NCI-H2029 treated with DMSO at 0.1 percent for 48 hours (cell line): ENCODE measurements at places on chromosomes 7 and 10.

DNA sequence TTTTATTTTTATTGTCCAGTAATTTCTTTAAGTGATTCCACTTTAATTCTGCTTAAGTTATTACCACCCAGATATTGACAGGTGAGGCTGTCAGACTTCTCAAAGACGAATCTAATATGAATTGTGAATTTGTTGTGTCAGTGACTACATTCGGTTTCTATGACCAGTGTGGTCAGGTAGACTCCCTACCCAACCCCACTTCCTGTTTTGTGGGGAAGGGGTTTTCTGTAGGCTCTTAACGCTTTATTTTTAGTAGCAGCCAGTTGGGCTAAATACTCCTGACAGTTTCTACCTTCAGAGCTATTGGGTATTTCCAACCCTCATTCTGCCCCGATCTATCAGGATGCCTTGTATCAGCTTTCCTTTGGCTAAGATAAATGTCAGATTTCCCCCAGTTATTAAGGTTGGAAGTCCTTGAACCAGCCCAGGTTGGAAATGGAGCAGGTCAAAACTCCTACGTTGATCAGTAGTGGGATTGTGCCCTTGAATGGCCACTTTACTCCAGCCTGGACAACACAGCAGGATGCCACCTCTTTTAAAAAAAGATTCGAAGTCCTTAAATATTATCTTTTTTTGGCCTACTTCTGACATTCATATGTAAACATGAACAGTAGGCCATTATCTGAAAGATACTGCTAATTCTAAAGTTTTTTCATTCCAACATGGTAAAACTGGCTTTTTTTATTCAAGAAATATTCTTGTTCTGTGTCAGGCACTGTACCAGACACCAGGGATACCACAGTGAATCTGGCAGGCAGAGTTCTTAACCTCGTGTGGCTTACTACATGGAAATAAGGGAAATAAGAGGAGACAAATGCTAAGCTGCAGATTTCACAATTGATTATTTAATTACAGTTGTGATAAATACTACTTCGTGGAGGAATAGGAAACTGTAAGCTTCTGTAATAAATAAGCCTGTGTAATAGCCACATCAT, 133.3 kb upstream of the SAMD8 start:
- DNase-seq, result no peak

DNA sequence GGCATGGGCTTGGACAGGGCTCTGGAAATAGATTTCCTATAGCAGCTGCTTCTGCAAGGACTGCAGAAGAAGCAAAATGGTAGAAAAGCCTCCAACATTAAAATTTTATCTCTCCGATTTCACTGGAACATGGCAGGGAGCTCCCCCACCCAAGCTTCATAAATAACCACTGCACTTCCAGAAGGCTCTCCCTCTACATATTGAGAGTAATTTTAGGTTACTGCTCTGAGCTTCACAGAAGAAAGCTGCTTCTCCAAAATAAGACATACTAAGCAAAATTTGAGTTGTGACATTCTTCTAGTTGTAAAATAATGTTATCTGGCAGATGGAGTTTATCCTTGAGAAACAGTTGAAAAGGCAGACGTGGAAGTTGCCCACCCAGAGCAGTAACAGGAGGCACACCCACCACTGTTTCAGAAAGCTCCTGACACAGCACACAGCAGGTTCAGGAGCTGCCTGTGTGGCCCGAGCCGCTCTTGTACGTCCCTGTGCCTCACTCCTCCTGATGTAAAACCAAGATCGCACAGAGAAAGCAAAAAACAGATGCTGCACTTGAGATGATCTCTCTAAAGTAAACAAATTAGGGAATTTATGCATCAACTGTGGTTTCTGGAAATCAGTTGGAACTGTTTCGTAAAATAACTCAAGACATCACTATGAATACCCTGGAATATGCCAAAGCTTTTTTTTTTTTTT, 621.0 kb downstream of the PARD3 start:
- no peak for DNase-seq

DNA sequence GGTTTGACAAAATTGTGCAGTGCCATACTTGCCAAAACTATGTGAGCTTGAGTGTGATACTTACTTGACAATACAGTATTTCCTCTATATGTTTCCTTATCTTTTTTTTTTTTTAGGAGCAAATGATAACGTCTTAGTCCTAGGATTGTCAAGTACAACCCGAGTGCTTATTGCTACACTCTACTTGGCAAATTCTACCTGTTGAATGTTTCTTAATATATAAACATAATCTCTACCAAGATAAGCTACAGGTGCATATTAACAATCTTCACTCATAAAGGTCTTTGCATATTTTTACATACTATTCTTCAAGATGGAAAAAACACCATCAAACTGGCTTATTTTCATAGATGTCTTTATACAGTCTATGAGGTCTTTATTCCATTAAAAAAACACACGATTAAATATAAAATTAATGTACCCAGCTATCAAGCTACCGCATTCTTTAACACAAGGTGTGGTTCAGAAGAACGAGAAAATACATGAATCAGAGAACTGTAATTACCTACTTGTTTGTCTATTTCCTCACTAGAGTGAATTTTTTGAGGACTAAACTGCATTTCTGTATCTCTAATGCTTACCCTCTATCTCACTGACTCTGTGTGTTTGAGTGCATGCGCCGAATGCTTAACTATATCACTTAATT, 76.1 kb upstream of the PDSS1 start:
- no peak for DNase-seq

GRCh38 chr7:86966916-86967315, 92.5 kb downstream of the ELAPOR2 start:
- DNase-seq, result no peak

GRCh38 chr7:128904381-128905197, 5.9 kb downstream of the KCP start:
- DNase-seq, result peak; percentile 44

- DNase-seq, result no peak
These were observed 220.2 kb upstream of the SH2B2 start for GRCh38 chr7:102066476-102066875.

DNA sequence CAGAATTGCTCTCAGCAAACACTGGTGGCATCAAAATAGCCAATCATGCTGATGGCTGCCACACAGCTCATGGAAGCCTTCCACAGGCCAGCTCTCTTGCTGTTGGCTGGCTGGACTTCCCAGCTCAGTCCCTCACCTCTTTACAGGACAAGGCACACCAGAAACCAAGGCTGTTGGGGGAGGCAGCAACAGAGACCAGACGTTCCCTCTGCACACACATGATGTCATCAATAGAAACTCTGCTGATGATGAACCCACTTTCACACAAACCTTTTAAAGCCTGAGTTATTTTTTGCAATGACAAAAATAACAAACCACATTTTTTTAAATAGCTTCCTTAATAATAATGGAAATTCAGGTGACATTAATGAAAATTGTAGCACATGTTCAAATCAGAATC, 300.9 kb upstream of the C7orf33 start:
- no peak for DNase-seq

DNA sequence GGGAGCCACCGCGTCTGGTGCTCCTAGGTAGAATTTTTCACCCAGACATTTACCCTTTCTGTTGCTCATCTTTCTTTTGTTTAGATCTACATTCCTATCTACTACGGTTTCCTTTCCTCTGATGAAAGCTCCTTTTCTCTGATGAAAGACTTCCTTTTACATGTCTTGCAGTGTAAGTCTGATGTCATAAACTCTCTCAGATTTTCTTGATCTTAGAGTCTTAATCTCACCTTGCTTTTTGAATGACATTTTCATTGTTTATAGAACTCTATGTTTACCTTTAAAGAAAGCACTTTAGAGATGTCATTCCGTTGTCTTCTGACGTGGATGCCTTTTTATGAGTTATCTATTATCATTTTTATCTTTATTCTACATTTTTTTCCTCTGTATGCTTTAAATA, 171.8 kb upstream of the MTPN start:
- no peak for DNase-seq

- no peak for DNase-seq
These were observed 92.8 kb downstream of the LCOR start for GRCh38 chr10:96924861-96925260.

- DNase-seq, result peak; percentile 87
These were observed 332.5 kb upstream of the ETV1 start for GRCh38 chr7:14321947-14322346.

DNA sequence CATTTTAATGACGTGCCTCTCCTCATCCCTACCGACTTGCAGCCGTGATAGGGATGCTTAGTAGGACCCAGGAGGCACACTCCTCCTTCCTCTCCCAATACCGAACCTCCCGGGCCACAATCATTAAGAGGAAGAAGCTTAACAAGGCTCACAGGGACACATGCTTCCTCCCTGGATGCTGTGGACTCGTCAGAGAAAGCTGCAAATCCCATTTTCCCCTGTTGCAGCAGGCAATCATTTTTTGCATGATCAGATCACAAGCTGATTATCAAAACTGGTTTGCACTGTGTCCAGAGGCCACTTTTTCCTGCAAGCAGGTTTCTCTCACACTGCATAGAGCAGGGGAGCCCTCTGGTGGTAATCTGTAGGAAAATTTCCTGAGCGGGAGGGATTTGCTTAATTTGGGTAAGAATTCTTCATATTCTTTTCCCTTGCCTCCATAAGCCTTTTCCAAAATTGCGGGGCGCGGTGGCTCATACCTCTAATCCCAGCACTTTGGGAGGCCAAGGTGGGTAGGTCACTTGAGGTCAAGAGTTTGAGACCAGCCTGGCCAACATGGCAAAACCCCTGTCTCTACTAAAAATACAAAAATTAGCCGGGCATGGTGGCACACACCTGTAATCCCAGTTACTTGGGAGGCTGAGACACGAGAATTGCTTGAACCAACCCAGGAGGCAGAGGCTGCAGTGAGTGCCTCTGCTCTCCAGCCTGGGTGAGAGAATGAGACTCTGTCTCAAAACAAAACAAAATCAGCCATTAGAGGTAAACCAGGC, 16.1 kb upstream of the LAMB4 start:
- DNase-seq, result peak; percentile 22

- peak; percentile 42 for DNase-seq
These were observed 556.7 kb downstream of the TYW1 start for GRCh38 chr7:67553378-67553777.

DNA sequence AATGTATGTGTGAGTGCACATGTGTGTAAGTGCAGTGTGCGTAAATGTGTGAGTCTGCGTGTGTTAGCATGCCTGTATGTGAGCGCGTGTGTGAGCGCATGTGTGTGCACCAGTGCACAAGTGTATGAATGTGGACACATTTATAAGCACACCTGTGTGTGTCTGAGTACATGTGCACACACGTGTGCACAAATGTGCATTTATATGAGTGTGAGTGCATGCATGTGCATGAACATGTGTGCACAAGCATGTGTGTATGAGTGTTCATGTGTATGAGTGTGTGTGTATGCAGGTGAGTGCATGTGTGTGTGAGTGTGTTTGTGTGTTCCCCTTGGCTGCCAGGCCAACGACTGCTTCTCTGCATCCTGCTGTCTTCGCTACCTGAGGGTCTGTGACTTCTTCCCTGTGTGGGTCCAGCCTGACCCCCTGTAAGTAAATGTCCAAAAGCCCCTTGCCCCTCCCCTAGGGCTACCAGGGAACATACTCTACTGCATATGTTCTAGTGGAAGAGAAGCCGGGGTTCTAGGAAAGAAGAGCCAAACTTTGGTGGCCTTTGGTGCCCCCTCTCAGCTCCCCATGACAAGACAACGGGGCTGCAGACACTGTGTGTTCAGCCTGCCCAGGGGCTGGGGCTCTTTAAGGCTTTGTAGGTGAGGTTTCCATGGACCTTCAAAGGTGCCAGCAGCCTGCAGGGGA, 17.0 kb downstream of the GOLGA7B start:
- no peak for DNase-seq

- DNase-seq, result no peak
These were observed 71.3 kb downstream of the KCND2 start for GRCh38 chr7:120344276-120344675.

DNA sequence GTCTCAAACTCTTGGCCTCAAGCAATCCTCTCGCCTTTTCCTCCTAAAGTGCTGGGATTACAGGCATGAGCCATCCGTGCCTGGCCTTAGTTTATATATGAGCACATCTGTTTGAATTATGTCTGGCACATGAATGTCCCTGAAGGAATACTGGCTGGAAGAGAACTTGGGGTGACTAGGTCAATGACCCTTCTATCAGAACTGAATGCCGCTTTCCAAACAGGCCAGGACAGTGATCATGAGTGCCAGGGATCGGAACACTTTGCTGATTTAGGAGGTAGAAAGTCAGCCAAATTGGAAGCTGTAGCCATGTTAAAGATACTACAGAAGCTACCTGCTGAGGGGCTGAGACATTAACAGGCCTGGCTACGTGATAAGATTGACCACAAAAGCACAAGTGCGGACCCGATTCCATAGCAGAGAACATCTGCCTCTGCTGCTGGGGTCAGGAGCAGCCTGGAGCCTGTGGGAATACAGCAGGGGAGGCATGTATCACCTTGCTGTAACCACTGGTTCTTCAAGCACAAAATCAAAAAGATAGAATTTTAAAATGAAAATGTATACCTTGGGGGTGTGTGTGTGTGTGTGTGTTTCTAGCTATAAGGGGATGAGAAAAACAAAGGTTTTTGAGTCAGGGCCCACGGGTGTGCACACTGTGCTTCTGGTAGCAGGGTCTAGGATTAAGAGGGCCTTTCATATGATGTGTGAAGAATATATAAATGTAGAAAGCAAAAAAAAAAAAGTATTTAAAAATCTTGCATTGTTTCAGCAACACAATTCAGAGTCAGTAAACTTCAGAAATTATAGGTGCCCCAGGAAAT, 293.7 kb downstream of the BBS9 start:
- DNase-seq, result no peak

GRCh38 chr10:112962343-112962742, 12.3 kb downstream of the TCF7L2 start:
- no peak for DNase-seq

DNA sequence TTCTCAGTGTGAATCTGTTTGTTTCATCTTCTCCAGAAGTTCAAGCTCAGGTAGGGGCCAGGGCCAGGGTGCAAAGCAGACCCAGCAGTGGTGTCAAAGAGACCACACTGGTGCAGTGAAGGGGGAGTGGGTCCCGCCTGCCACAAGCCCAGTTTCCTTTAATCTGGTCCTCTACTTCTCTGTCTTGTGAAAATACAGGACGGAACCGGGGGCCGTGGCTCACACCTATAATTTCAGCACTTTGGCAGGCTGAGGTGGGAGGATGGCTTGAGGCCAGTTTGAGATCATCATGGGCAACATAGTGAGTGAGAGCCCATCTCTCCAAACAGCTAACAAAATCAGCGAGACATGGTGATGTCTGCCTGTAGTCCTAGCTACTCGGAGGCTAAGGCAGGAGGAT, 109.0 kb downstream of the SLIT1 start:
- DNase-seq, result no peak

DNA sequence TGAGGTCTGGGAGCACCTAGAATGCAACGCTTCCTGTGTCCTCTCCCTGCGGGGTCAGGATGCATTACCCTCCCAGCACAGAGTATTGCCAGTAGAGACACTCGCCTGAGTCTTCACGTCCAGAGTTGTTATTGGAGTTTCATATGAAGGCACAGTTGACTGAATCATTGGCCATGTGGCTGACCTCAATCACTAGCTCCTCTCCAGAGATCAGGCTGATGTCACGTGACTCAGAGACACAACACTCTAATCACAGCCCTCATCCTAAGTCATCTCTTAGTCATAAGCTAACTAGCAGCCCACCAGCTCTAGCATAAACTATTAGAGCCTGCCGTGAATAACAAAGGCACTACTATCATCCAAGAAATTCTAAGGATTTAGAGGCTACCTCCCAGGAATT, 107.8 kb downstream of the HECW1 start:
- DNase-seq, result no peak
